ENCODE measurements at places on chromosomes 7 and 10. TPM values are rescaled to one million over a fixed set of nuclear protein-coding genes. Genes with fewer than 3 reads are reported as not detected.

POU6F2 gene
- not detected for total RNA-seq

EPO gene
- not detected for total RNA-seq

MYH16 gene
- 1.1 TPM for total RNA-seq

MEOX2 gene
- 1.2 TPM for total RNA-seq

SDK1 gene
- total RNA-seq: 0.68 TPM
